T-cell (primary cell): ENCODE measurements at places on chromosomes 12 and 14.

DNA sequence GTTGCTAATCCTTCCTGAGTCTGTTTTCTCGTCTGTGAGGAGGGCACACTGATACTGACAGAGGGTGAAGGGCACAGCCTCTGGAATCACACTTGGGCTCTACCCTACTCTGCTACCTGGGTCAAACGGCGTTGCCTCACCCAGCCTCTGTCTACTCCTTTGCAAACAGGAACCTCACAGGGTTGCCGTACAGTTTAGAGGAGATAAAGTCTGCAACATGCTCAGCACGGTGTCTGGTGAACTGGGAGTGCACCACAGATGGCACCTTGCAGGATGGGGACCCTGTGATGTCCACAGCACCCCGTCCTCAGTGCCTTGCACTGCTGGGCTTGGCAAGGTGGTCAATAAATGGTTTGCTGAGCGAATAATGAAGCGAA lies 38.3 kb downstream of the TESC start:
- no peaks in the 10 kb centered on the region for H3K36me3 ChIP-seq
- peaks cover 45% of the 10 kb centered on the region for H3K4me1 ChIP-seq
- no peak overlapping the region for H3K4me3 ChIP-seq
- no peak overlapping the region for H3K27ac ChIP-seq

DNA sequence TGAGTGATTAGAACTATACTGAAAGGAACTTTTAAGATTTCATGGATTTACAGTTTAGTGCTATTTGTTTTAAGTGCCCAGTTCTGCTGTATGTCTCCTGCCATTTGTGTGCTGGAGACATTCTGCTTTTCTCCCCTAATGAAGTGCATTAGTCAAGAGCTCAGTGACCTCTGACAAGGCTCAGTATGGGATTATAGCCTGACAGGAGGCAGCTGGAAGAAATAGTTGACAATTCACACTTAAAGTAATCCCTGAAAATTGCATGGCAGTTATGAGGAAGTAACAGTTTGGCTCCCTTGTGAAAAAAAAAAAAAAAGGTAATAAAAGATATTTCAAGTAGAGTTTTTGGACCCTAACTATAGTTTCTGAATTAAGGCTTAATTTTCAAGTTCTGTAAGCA lies 70.3 kb downstream of the ALX1 start:
- H3K4me3 ChIP-seq = no peak overlapping the region
- H3K27me3 ChIP-seq = no peaks in the 10 kb centered on the region
- no peaks in the 10 kb centered on the region for H3K36me3 ChIP-seq
- no peaks in the 10 kb centered on the region for H3K4me1 ChIP-seq
- DNase-seq = no peak

- no peak for DNase-seq
Measured at GRCh38 chr12:65649126-65649525, 175.2 kb upstream of the HMGA2 start.

- H3K27ac ChIP-seq = peak within 1 kb of the TSS; percentile 90
- peaks cover 2% of the 10 kb centered on the region for H3K36me3 ChIP-seq
- DNase-seq = peak; percentile 83
- no peaks in the 10 kb centered on the region for H3K27me3 ChIP-seq
- H3K4me3 ChIP-seq = peak within 1 kb of the TSS; percentile 75
Measured at GRCh38 chr12:2877047-2877952, at the start of the genes FOXM1 and RHNO1. TSS of gene FOXM1 (minus strand) at chr12:2877174. CDS start at chr12:2874478, 2,696 bp downstream. TSS of gene RHNO1 (plus strand) at chr12:2877223. CDS start at chr12:2885367, 8,144 bp downstream.

DNA sequence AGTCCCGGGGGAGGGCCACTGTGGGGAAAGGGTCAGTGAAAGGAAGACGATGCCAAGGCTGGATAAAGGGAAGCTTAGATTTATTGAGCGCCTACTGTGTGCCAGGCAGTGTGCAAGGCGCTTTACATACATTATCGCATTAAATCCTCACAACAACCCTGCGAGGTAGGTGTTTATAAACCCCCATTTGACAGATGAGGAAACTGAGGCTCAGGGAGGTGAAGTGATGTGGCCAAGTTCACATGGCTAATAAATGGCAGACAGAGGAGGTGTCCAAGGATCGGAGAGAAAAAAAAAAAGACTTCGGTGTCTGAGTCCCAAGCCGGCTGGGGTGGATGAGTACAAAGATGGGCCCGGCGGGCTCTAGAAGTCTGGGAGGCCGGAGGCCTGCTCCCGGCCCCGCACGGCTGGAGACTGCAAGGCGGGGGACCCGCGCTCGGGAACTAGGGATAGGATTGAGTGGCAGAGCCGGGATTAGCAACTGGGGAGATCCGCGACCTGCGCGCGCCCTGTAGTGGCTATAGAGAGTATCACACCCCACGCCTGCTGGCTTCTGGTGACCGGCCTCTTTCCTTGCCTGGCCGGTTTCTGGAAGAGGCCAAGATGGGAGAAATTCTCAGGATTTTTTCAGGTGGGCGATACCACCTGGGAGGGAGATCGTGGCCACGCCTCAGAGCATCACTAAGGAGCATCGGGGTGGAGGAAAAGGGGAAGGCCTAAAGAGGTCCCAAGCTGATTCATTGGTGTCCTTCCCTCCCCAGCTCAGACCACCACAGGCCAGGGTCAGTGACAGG lies 3.9 kb downstream of the DDN start:
- no peaks in the 10 kb centered on the region for H3K36me3 ChIP-seq
- peaks cover 3% of the 10 kb centered on the region for H3K4me1 ChIP-seq
- no peak overlapping the region for H3K27ac ChIP-seq
- H3K27me3 ChIP-seq = peaks cover 80% of the 10 kb centered on the region

DNA sequence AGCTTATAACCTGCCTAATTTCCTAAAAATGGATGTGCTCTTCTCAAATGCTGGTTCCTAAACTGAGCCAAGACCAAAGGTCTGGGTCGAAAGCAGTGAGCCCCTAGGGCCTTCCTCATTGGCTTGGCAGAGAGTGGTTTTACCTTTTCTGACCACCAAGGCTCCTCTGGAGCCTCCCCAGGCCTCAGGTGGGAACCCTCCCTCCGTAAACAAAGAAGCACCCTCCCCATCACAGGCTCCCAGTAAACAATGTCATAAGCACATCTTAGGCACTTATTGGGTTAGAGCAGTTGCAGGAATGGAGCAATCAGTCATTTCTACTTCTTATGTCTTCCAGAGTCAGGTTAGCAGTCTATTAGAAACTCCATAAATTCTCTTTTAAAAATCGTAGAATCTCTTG lies 6.0 kb downstream of the CHPT1 start:
- H3K4me3 ChIP-seq = no peak overlapping the region
- DNase-seq = no peak
- no peaks in the 10 kb centered on the region for H3K4me1 ChIP-seq
- H3K27me3 ChIP-seq = no peaks in the 10 kb centered on the region

DNA sequence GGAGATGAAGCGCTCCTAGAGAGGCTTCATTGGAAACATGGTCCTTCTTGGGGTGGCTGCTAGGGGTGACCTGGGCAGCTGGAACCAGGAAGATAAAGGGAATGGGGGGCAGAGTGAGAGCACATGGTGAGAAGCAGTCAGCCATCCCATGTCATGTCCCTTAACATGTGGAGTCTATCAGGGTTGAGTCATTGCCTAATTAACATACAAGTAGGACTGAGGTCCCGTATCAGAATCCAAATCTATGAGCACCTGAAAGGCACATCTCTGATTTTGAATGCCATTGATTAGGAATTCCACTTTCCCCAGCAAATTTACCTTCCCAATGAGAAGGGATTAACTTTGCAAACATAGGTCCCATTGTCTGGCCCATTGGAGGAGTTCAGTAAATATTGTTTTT lies 20.3 kb upstream of the PPP1R1A start:
- no peak overlapping the region for H3K4me3 ChIP-seq
- no peaks in the 10 kb centered on the region for H3K36me3 ChIP-seq
- no peak for DNase-seq
- H3K27ac ChIP-seq = no peak overlapping the region
- H3K4me1 ChIP-seq = no peaks in the 10 kb centered on the region

GRCh38 chr12:30989754-30990153 lies 63.2 kb downstream of the TSPAN11 start:
- no peak overlapping the region for H3K4me3 ChIP-seq
- no peak for DNase-seq
- H3K36me3 ChIP-seq = no peaks in the 10 kb centered on the region
- peaks cover 9% of the 10 kb centered on the region for H3K27me3 ChIP-seq

DNA sequence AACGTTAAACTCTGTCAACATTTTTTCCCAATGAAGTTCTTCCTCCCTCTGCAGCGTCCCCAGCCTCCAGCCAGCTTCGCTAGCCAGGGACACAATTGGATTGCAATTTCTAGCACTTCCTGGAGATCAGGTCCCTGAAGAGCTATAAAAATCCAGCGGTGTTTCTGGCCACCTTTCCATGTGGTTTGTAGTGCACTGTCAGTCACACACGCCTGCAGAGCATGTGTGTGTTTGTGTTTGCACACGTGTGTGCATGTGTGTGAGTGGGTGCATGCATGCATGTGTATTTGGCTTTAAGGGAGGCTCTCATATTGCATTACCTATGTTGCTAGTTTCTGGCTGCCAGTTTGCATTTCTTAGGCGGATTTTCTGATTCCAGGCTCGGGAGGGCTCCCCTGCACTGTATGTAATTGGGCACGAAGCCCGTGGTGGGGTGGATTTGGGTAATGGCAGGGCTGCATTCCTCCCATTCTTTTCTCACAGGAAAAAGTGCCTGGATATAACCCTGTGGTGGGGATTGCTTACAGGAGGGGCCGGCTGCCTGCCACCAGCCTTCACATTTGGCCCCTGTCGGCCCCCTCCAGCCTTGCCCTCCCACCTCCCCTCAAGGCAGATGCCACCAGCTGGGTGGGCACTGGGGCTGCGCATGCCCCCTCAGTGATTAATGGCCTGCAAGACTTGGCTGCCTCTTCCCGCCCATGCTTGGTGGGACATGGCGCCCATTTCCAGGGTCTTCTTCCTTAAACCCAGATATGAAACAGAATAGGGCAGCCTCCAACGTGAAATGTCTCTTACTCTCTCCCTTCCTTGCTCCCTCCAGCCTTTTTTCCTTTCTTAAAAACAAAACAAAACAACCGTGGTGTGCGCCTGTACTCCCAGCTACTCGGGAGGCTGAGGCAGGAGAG lies 74.0 kb downstream of the TSPAN9 start:
- no peaks in the 10 kb centered on the region for H3K4me1 ChIP-seq
- no peaks in the 10 kb centered on the region for H3K27me3 ChIP-seq
- no peak overlapping the region for H3K4me3 ChIP-seq
- DNase-seq = no peak
